ENCODE measurements at places on chromosomes 4 and X. TPM values are rescaled to one million over a fixed set of nuclear protein-coding genes. Genes with fewer than 3 reads are reported as not detected.

DNA sequence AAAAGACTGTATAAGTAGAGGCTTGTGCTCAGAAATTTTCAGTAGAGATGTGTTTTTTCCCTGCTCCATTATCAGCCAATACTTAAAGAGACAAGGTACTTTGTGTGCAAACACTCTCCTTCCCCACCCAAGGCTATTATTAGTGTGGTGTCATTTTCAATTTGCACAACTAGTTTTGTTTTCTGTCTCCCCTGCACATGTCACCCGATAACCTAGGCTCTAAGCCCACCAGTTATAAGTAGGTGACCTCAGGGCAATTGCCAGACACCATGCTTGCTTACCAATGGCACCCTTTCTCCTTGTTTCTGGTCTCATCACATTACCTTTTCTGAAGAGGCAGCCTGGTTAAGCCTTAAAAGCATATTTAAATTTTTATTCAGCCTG lies 8.0 kb upstream of the GUCY1A1 start:
- H3K4me3 ChIP-seq = no peak overlapping the region
- DNase-seq = no peak
- H3K27ac ChIP-seq = no peak overlapping the region
- no peaks in the 10 kb centered on the region for H3K27me3 ChIP-seq
- no peaks in the 10 kb centered on the region for H3K4me1 ChIP-seq

DNA sequence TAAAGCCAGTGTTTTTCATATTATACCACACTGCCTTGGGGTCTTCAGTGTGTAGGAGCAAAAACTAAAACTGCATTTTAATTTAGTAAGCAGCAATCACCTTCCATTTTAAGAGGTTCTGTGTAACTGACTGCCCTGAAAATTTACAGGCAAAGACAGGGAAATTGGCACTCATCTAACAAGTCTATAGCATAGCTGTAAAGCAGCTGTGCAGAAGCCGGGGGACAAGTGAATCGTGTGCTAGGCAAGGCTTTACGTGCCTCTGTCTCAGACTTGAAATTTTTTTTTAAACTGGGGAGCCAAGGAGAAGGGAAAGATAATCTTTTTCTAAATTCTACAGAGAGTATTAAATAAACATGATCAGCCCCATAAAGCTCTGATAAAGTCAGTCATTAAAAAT lies 39.7 kb downstream of the TSPAN5 start:
- H3K4me3 ChIP-seq = no peak overlapping the region
- H3K4me1 ChIP-seq = no peaks in the 10 kb centered on the region
- no peaks in the 10 kb centered on the region for H3K27me3 ChIP-seq
- H3K27ac ChIP-seq = no peak overlapping the region

DNA sequence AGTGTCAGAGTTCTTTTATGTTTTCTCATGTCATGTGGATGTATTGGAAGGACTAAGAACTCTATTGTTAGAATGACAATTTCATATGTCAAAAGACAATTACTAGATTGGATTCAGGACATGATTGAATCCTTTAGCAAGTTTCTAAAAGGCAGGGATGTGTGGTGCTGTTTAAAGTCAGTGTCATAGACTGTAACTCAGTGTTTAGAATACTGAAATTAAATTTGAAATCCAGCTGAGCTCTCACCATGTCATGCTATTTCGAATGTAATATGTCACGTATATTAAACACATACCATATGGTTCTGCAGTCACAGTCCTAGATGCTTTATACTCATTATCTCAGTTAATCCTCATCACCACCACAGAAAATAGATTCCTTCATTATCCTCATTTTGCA lies 7.8 kb downstream of the GUCY1B1 start:
- no peaks in the 10 kb centered on the region for H3K4me1 ChIP-seq
- no peak for DNase-seq
- H3K36me3 ChIP-seq = no peaks in the 10 kb centered on the region
- no peaks in the 10 kb centered on the region for H3K27me3 ChIP-seq
- H3K4me3 ChIP-seq = no peak overlapping the region
- H3K27ac ChIP-seq = no peak overlapping the region

DNA sequence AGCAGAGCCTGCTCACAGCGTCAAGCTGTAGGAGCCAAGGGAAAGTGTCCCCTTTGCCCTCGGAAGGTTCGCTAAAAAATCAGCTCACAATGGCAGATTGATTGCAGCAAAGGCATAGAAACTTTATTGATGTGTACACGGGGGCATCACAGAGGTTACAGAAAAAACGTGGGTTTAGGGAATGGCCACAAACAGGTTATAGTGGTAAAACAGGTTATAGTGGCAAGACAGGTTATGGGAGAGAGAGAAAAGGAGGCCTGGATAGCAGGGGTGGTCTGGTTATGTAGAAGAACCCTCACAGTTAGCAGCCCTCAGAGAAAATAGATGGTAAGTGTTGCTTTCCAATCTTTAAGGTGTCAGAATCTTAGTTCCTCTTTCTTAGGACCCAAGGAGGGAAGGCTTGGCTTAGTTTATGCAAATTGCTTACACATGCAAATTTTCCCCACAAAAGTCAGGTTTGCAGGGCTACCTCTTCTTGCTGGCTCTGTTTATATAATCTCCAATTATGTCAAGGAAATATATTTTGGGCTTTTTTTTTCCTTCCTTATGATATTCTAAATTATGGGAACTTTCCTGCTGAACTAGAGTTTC lies 113.7 kb downstream of the BMP15 start:
- H3K4me3 ChIP-seq = no peak overlapping the region
- H3K36me3 ChIP-seq = no peaks in the 10 kb centered on the region
- no peak for DNase-seq
- H3K4me1 ChIP-seq = no peaks in the 10 kb centered on the region

DNA sequence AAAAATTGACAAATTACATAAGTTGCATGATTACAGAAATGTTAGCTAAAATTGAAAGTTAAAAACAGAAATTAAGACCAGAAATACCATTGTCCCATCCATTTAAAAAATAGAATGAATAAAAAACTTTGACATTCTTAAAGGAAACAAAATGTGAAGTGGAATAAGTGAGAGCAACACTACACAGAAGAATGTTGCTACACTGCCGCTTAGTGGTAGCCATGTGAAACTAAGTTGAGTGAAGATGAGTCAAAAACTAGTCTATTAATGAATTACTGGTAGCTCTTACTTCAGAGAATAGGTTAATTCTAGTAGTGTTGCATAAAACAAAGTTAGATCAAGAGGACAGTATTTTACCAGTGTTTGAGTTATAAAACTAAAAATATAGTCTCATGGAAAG lies 571.0 kb upstream of the KLHL4 start:
- H3K27me3 ChIP-seq = no peaks in the 10 kb centered on the region
- H3K4me3 ChIP-seq = no peak overlapping the region
- no peaks in the 10 kb centered on the region for H3K36me3 ChIP-seq
- peak; percentile 0 for DNase-seq

- no peak overlapping the region for H3K4me3 ChIP-seq
- H3K27me3 ChIP-seq = no peaks in the 10 kb centered on the region
- no peaks in the 10 kb centered on the region for H3K36me3 ChIP-seq
- H3K27ac ChIP-seq = peak overlapping the region; percentile 11
- H3K4me1 ChIP-seq = peaks cover 4% of the 10 kb centered on the region
These were observed 88.4 kb downstream of the GPR143 start for GRCh38 chrX:9677098-9677739.

GRCh38 chrX:7085879-7086278 lies 61.6 kb upstream of the STS start:
- peaks cover 12% of the 10 kb centered on the region for H3K4me1 ChIP-seq
- H3K4me3 ChIP-seq = no peak overlapping the region
- H3K27me3 ChIP-seq = no peaks in the 10 kb centered on the region
- no peak for DNase-seq

DNA sequence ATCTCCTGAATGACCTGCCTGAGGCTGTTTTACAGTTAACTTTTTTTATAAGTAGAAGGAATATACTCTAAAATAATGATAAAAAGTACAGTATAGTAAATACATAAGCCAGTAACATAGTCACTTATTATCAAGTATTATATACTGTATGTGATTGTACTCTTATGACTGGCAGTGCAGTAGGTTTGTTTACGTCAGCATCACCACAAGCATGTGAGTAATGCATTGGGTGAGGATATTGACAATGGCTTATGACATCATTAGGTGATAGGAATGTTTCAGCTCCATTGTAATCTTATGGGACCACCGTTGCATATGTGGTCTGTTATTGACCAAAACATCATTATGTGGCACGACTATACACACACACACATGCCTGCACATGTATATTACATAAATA lies 20.5 kb downstream of the NUDT9 start:
- DNase-seq = no peak
- H3K4me1 ChIP-seq = no peaks in the 10 kb centered on the region
- no peaks in the 10 kb centered on the region for H3K27me3 ChIP-seq
- no peak overlapping the region for H3K4me3 ChIP-seq
- H3K27ac ChIP-seq = no peak overlapping the region

DNA sequence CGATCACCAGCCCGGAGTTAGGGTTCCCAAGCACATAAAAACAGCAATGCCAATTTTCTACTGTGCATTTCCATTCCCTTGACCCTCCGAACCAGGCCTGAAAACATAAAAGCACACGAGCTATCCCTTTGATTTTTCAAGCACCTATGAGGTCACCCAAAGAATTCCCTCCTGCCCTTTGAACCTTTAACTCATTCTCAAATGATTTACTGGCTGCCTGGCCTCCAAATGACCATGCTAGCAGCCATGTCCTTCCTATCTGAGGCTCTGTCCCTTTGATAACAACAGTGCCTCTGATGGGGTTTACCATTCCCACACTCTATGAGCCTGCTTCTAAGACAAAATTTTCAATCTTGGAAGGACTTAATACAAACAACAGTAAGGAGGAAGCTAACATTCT lies 15.2 kb downstream of the SHROOM4 start:
- H3K27me3 ChIP-seq = no peaks in the 10 kb centered on the region
- H3K4me1 ChIP-seq = peaks cover 13% of the 10 kb centered on the region
- DNase-seq = no peak
- no peak overlapping the region for H3K4me3 ChIP-seq
- H3K36me3 ChIP-seq = no peaks in the 10 kb centered on the region
- H3K27ac ChIP-seq = peak overlapping the region; percentile 32

GRCh38 chr4:115396034-115396433 lies 282.6 kb upstream of the NDST4 start:
- no peaks in the 10 kb centered on the region for H3K4me1 ChIP-seq
- H3K27ac ChIP-seq = no peak overlapping the region
- DNase-seq = no peak
- no peaks in the 10 kb centered on the region for H3K27me3 ChIP-seq
- no peak overlapping the region for H3K4me3 ChIP-seq
- H3K36me3 ChIP-seq = no peaks in the 10 kb centered on the region

GRCh38 chr4:34417160-34417559 lies 1827.2 kb downstream of the ARAP2 start:
- H3K27me3 ChIP-seq = no peaks in the 10 kb centered on the region
- no peak for DNase-seq
- no peaks in the 10 kb centered on the region for H3K36me3 ChIP-seq
- no peak overlapping the region for H3K4me3 ChIP-seq

GRCh38 chr4:72295966-72296557 lies 264.3 kb downstream of the NPFFR2 start:
- no peaks in the 10 kb centered on the region for H3K4me1 ChIP-seq
- H3K27me3 ChIP-seq = no peaks in the 10 kb centered on the region
- no peaks in the 10 kb centered on the region for H3K36me3 ChIP-seq
- no peak for DNase-seq
- no peak overlapping the region for H3K27ac ChIP-seq
- H3K4me3 ChIP-seq = no peak overlapping the region

- DNase-seq = no peak
- no peaks in the 10 kb centered on the region for H3K27me3 ChIP-seq
- H3K36me3 ChIP-seq = no peaks in the 10 kb centered on the region
- no peak overlapping the region for H3K4me3 ChIP-seq
- H3K4me1 ChIP-seq = no peaks in the 10 kb centered on the region
These were observed 86.7 kb upstream of the PDHA1 start for GRCh38 chrX:19256986-19257385.

DNA sequence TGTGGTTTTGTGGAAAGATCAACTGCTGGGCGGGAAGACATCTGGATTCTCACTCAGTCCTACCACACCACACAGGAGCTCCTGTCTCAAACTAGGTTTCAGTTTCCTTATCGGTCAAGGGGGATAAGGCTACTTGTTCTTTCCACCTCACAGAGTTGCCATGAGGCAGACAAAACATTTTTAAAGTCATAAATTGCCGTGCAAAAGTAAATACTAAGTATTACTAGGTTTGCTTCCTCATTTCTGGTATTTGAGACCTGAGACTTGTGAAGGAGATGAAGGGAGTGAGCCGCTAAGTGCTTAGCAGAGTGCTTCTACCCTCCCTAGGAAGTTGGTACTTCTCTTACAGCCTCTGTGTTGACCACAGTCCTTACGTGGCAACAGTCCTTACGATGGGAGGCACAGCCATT lies 1.5 kb downstream of the LAP3 start:
- peak overlapping the region; percentile 10 for H3K27ac ChIP-seq
- H3K36me3 ChIP-seq = peaks cover 16% of the 10 kb centered on the region
- peaks cover 8% of the 10 kb centered on the region for H3K4me1 ChIP-seq
- H3K4me3 ChIP-seq = peak overlapping the region; percentile 93
- no peak for DNase-seq

- H3K27me3 ChIP-seq = no peaks in the 10 kb centered on the region
- H3K27ac ChIP-seq = no peak overlapping the region
- no peaks in the 10 kb centered on the region for H3K36me3 ChIP-seq
- DNase-seq = no peak
These were observed 10.3 kb upstream of the UGT2B11 start for GRCh38 chr4:69224891-69225290.

DNA sequence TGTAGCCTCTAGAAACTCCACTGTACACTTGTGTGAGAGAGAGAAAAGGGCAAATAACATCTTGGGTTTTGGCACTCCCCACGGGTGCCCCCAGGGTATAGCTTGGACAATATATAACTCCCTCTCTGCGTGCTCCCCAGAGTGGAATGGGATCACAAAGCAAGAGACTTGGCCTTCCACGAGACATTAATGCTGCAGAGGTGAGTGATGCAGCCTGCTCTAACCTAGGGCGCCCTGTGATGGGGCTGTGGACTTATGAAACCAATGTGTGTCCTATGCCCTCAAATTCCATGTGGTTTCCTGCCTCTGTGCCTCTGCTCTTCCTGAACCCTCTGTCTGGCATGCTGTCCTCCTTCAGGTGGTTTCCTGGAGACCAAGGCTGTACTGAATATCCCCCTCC lies 22.0 kb upstream of the FAM9C start:
- H3K27me3 ChIP-seq = no peaks in the 10 kb centered on the region
- no peaks in the 10 kb centered on the region for H3K4me1 ChIP-seq
- no peak for DNase-seq
- no peaks in the 10 kb centered on the region for H3K36me3 ChIP-seq

GRCh38 chr4:170088716-170089115 lies 1.0 kb downstream of the AADAT start:
- H3K27ac ChIP-seq = no peak overlapping the region
- no peaks in the 10 kb centered on the region for H3K27me3 ChIP-seq
- H3K4me3 ChIP-seq = peak overlapping the region; percentile 84

The PDLIM3 gene
- not detected for polyA plus RNA-seq

The GNRHR gene
- 0.45 TPM for polyA plus RNA-seq

The NEUROG2 gene
- not detected for polyA plus RNA-seq

The RNF212 gene
- polyA plus RNA-seq = 0.28 TPM

The RTL9 gene
- polyA plus RNA-seq = 0.14 TPM

The SSX4 gene
- not detected for polyA plus RNA-seq

The RAB39B gene
- 0.05 TPM for polyA plus RNA-seq

The SLC34A2 gene
- not detected for polyA plus RNA-seq
